MCF 10A (cell line): ENCODE measurements at places on chromosomes 12 and 14. TPM values are rescaled to one million over a fixed set of nuclear protein-coding genes. Genes with fewer than 3 reads are reported as not detected.

DNA sequence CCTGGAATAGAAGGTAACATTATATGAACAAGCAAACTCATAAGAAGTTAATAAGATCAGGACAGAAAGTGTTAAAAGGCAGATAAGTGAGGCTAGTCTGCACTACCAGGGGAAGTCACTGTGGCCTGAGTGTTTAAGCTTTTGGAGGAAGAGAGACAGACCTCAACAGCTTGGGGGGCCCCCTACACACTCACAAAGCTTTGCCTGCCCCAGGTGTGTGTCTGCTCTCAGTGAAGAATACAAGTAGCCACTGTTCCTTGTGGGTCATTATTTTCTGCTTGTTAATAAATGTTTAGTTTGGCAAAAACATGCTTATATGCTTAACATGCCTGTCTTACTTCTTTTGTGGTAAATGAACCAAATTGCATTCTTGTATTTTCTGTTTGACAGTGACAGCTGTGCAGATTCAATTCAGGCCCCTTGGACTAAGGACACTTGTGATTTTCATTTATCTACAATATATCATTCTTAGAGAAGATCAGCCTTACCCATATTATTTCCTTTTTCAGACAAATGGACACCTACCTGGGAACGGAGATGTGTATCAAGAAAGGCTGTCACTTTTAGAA lies 50.7 kb upstream of the C12orf71 start:
- DNase-seq = no peak

- DNase-seq = peak; percentile 89
Measured at GRCh38 chr14:61524211-61524806, 171.0 kb upstream of the HIF1A start.

DNA sequence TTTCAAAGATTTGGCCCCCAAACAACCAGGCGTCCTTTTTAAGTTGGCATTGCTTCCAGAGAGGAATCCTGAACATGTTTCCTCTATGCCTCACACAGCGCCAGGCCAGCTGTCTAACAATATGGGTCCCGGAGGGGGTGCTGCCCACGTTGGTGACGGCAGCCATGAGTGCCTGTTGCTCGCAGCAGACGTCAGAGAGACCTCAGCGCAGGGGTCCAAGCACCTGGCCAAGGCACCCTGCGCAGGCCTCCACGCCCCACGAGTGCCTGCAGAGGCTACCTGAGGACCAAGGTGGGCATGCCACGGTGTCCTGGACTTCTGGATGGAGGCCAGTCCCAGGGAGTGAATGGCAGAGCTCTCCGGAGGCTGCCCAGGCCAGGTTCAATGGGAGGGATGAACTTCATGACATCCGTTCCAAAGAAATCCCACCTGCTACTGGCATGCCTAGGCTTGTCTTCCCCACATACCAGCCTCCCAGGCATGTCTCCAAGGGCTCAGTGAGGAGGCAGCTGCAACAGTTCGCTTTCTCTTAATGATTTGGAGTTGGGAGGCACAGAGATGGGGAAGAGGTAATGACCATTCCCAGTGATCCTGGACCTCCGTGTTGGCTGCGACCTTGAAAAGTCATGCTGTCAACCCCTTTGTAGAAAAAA lies 11.6 kb upstream of the FOXN3 start:
- DNase-seq = peak; percentile 81

DNA sequence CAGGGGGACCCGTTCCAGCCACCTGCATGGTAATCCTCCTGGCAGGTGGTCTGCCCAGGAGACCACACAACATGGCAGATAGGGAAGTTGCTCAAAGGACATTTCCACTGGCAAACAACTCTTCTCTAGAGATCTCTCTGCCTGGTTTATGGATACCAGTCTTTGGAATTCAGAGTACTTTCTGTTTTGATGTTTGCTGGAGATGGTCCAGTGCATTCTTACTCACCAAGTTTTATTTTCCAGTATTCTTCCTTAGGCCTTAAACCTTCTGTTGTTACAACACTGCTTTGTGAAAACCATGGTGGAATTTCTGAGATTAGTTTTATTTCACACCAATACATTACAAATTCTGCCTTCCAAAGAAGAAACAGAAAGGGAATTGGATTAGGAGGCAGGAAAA lies 428.3 kb downstream of the FUT8 start:
- no peak for DNase-seq

DNA sequence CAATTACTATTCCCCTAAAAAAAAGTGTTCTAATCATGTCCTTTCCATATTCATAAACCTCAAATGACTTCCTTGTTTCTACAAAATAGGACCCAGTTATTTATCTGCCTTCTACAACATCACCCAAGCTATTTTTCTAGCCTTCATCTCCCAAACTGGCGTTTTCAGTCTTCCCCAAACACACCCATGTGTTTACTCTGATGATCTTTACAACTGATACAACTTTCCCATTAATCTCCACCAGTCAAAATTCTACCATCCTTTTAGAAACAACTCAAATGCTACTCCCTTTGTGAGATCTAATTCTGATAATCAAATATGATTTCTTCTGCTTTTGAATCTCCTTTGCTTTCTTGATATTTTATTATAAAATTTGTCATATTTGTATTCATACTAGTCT lies 114.5 kb downstream of the DUSP6 start:
- no peak for DNase-seq

DNA sequence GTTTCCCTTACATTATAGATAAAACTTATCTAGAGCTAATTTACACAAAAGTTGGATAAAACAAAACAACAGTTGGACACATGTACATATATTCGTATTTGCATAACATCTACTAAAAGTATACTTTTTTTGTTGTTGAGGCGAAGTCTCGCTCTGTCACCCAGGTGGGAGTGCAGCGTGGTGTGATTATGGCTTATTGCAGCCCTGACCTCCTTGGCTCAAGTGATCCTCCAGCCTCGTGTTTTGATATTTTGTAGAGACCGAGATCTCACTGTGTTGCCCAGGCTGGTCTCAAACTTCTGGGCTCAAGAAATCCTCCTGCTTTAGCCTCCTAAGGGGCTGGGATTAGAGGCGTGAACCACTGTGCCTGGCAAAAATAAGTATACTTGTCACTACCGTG lies 9.4 kb downstream of the SYNE2 start:
- DNase-seq = no peak

GRCh38 chr14:73997944-73998447 lies 21.1 kb downstream of the ENTPD5 start:
- no peak for DNase-seq

DNA sequence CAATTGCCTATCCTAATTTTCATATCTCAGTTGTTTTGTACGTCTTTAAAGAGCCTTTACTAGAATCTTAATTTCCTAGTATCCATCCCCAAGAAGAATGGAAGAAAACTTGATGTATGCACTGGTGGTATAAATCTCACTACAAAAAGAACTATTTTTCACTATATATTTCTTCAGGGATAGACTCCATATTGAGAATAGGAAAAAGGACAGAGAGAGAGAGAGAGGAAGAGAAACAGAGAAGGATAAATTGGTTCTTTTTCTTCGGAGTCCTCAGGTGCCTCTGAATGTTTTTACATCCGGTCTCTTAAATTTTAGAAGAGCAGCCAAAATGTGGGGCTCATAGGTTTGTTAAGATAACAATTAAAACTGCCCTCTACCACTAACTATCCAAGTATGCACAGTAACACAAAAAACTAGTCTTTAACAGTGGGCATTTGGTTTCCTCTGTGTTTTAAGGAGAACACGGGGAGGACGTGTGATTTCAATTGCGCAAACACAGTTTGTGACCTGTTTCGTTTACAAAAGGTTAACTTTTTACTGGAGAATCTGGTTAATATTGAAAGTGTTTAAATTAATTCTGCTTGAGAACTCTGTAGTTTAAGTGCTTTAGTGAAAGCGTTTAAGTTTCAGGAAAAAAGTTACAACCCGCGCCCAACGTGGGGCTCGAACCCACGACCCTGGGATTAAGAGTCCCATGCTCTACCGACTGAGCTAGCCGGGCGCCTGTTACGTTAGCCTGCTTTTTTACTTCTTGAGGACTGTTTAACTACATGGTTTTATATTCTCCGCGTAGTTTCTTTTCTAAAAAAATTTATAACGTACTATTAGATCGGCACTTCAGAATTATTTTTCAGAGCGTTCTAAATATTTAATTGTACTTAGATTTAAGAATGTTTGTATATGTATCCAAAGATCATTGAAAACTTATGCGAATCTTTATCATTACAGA lies 5.1 kb upstream of the PSMA3 start:
- peak; percentile 66 for DNase-seq

GRCh38 chr12:131914179-131914702 lies 14.8 kb upstream of the PUS1 start:
- no peak for DNase-seq

- no peak for DNase-seq
Measured at GRCh38 chr14:64614805-64615391, 65.1 kb downstream of the PPP1R36 start.

DNA sequence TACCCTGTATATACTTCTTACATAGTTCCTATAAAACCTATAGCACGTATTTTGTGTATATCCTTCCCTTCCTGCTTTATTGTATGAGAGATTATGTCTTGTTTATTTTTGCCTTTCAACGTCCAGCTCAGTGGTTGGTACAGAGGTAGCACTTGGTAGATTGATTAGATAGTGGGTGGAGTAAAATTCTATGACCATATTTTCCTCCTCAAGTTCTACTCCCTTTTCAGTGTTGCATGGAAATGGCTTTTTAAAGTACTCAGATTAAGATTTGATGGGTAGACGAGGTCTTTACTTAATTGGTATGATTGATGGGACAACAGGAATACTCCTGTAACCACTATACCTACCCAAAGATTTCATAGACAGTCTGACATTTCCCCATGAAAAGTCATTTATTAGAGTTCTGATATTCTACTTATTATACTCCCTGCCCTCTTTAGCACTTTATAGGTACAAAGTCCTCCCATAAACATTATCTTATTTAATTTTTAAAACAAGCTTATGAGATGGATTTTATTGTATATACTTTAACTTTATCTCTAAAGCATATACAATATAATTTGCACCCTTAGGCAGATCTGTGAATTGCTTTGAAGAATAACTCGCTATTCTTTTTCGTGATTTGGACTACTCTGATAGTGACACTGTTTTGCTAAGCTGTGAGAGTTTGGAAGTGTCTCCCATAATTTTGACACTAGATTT lies 348.0 kb downstream of the RAD51B start:
- DNase-seq = no peak

- peak; percentile 60 for DNase-seq
Measured at GRCh38 chr12:120013659-120014380, 24.8 kb downstream of the BICDL1 start.

GRCh38 chr14:21974741-21975140 lies 301.1 kb upstream of the OR4E1 start:
- DNase-seq = no peak

- no peak for DNase-seq
Measured at GRCh38 chr12:131507094-131507493, 203.8 kb upstream of the SFSWAP start.

DNA sequence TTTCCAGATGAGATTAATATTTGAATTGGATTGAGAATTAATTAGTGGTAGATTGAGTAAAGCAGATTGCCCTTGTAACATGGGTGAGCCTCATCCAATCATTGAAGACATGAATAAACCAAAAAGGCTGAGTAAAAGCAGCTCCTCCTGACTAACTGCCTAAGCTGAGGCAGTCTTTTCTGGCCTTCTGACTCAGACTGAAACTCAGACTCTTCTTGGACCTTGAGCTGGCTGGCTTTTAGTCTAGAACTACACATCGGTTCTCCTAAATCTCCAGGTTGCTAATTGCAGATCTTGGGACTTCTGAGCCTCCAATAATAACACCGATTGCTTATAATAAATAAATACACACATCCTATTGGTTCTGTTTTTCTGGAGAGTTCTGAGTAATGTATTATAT lies 24.0 kb downstream of the FKBP11 start:
- no peak for DNase-seq

DNA sequence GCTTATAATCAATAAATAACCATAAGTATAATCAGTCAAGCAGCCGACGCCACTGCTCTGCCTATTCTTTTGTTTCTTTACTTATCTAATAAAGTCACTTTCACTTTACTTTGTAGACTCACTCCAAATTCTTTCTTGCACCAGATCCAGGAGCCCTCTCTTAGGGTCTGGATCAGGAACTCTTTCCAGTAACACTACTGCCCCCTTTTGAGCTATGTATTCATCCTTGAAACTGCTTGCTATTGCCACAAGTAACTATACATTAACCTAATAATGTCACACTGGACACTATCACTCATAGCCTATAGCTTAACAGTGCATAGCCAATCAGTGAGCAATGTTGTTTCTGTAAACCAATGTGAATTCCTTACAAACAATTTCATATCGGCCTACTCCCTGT lies 2.8 kb upstream of the NID2 start:
- no peak for DNase-seq

GRCh38 chr12:116922194-116922897 lies 11.6 kb downstream of the FBXW8 start:
- no peak for DNase-seq

DNA sequence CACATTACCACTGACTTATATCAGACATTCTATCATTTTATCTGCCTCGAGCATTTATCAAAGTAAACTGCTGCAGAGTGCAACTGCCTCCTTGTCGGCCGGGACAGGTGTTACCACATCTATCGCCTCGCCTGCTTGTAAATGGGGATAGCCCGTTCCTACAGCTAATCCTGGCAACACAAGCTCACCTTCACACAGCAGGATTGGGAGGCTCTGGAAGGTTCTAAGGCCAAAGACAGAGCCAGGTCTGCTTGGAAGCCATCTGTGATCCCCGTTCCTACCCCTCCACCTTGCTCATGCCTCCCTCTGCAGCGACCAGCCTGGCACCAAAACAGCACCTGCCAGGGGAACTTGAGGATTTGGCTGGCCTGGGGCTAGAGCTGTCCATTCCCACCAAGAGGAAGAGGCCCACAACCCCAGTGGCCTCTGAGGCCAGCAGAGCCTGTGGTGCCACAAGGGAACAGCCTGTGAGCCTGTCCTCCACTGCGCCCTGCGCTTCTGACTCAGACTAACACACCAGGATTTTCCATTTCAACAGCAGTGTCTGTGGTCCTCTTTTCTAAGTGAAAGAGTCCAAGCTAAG lies 114.8 kb upstream of the DIO3 start:
- no peak for DNase-seq

GRCh38 chr12:127150028-127150427 lies 1116.9 kb upstream of the TMEM132C start:
- no peak for DNase-seq

DNA sequence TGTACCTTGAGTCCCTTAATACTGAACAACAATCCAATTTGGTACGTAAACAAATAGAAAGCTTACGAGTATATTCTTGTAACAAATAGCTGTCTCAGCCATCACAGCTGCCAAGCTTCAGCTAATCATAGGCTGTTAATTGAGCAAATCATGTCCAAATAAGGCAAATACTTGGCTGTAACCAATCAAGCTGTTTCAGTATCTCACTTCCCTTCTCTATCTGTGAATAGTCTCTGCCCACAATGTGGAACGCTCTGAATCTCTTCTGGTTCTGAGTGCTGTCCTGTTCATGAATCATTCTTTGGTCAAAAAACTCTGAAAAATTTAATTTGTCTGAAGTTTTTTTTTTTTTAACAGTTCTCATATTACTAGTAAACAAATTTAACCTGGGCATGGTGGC lies 5.8 kb upstream of the NEMF start:
- no peak for DNase-seq

Gene DCAF5
- 37.7 and 42.5 TPM in 2 replicates for total RNA-seq

Gene GZMH
- not detected in 2 replicates for total RNA-seq

Gene ITGA7
- total RNA-seq = 2.1 and 3.0 TPM in 2 replicates

Gene HOTAIR
- total RNA-seq = 1.5 and 2.0 TPM in 2 replicates

Gene EML1
- 9.5 and 11.6 TPM in 2 replicates for total RNA-seq

Gene CPSF2
- 116 and 121 TPM in 2 replicates for total RNA-seq

Gene SLC6A13
- 0.72 and 1.3 TPM in 2 replicates for total RNA-seq

Gene RHOJ
- total RNA-seq = not detected in 2 replicates
